DMS79 (cell line): ENCODE measurements at places on chromosomes 2 and 18.

GRCh38 chr2:109138449-109138848, 9.4 kb downstream of the SH3RF3 start:
- DNase-seq: no peak

DNA sequence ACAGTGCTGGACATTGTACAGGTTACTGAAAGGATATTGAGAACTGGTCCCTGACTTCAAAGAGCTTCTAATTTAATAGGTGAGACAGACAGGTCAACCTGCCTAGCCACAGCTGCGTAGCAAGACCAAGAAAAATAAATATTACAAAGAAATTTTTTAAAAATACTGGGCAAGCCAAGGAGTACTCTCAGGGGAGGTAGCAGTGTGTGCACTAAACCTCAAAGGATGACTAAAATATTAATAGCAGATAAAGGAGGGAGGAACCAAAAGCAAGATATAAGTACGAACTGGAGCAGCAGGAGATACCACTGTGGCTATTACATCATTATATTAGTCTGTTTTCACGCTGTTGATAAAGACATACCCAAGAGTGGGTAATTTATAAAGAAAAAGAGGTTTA, 14.9 kb downstream of the SCG2 start:
- no peak for DNase-seq

GRCh38 chr2:25615386-25615785, 58.0 kb downstream of the DTNB start:
- DNase-seq: no peak

DNA sequence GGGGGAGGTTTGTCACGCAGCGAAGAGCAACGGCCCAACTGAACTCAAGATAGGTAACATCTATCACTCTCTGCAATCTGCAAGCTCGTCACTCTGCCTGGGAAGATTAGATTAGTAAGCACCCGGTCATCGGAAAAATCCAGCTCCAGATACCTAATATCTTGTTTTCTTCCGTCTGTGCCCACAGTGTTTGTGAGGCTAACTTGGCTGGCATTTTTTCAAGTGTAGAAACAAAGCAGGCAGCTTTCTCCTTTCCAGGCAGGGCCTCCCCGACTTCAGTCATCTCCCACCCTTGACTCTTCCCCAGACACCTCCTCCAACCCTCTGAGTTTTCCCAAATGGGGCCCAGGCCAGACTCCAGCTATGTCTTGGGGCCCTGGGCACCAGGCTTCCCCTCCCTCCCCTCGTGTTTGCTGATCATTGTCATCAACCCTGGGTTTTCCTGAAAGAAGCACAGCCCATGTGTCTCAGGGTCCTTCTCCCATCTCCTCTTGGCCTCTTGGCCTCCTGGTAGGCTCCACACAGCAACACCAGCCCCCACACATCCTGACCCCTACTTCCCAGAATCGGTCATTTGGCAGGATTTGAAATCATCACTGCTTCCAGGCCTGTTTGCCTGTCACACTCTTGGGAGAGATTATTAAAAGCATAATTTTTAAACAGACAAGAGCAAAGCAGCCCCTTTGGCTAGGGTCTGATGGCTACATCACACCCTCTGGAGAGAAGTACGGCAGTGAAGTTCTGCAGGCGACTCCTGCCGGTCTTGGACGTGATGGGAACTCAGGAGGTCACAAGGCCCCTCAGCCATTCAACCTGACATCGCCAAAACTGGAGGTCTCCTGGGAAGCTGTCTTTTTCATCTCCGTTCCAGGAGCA, 144.9 kb upstream of the ID2 start:
- DNase-seq: no peak

DNA sequence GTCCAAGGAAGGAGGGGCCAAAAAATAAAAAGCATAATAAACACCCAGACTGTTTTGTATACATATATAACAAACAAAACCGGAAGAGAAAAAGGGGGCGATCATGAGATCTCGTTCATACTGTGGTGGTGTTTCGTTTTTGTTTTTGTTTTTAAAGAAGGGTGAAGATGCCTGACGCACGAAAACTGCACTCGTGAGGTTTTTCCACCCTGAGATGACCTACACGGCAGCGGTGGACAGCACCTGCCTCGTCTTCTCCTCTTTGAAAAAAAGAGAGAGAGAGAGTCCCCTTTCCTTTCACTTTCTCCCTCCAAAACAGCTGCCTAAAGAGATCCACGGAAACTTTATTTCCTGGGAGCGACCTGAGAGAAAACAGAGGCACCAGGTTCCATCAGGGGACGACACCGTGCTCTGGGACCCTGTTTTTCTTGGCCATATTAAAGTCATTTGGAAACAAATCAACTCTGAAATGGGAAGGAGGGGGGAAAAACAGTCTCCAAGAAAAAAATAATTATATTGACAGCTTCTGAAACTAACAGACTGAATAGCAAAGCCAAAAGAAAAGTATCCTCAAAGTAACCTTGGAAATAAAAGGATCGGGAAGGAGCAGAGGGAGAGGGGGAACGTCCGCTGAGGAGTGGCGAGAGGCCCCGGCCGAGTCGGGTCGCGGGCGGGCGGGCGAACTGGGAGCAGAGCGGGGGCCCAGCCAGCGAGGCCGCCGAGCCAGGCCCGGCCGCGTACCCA, 3.5 kb downstream of the POU3F3 start:
- no peak for DNase-seq

DNA sequence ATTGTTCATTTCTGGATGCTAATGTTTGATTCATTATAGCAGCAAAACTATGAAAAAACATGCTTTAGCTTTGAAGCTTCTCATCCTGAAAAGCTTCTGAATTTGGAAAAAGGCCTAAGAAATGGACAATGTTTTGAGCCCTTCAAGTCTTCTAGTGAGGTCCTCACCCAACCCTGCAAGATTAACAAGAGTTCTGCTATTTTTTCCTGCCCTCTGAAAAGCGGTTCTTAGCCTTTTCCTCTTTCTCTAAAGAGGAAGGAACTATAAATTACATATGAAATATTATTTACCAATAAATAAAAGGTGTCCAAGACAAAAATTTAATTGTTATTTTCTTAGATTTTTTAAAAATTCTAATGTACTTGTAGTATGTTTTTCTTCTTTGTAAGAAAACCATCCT, 19.9 kb upstream of the CDH19 start:
- no peak for DNase-seq

DNA sequence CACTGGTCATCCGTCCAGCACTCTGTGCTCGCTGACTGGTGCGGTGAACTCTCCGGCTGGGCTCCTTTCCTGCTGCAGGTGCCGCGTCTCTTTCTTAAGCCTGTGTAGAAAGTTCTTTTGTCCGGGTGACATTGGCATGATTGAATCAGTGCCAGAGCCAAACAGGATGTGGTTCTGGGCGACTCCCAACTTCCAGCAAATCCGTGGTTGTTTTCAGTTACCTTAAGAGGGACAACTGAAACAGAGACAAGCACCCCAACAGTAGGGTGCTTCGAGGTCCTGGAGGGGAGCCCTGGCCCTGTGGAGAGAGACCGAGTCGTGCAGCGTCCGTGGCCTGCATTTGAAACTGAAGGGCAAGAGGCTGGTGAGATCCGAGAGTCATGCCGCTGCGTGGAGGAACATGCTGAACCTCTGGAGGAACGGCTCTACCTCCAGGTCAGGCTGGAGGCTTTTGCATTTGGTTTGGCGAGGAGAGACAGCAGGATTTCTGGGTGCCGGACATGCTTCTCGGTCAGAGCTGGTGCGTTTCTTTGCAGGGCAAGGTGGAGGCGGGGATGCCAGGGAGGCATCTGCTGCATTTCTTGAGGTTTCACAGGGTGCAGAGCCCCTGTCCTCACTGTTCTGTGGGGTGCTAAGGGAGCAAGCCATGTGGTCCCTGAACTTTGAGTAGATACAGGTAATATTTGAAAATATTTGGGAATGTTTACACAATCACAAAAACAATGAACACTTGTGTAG, 26.8 kb downstream of the SH3BP4 start:
- DNase-seq: no peak

GRCh38 chr18:12308386-12309100, 502 bp downstream of the TUBB6 start:
- no peak for DNase-seq

- no peak for DNase-seq
Observed at GRCh38 chr18:32460171-32460731, 10.4 kb downstream of the GAREM1 start.

DNA sequence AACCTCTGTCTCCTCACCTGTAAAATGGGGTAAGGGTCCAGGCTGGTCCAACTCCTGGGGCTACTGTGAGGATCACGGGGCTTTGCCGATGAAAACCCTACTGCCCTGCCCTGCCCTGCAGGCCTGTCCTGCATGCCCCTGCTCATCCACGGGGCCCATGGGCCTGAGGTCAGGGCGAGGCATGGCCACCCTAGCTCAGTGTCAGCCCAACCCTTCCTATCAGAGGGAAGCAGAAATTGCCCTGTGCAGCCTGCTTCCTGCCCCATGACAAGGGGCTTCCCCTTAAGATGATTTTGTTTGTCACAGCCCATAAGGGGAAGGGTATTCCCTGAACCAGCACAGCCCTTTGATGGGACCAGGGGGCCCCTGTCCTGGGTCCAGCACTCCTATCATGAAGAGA, 353.6 kb upstream of the ID2 start:
- DNase-seq: no peak

- no peak for DNase-seq
Observed at GRCh38 chr18:13336841-13337240, 118.3 kb downstream of the LDLRAD4 start.

DNA sequence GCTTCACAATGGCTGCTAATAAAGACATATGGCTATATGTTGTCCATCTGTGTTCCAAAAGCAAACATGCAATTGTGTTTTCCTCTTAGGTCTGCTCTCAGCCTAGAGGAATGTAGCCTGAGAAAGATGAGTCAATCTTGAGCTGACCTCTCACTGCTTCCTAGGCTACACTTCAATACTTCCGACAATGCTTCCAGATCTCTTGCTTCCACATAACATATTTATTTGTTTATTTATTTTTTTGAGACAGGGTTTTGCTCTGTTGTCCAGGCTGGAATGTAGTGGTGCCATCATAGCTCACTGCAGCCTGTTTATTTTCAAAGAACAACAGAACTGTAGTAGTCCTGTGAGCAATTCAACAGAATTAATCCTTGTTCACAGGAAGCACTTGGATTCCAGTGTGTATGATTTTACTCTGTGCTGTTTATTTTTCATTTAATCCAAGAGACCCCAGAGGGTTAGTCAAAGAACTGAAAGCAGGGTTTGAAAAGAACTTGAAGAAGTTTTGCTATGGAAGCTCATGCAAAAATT, 437.9 kb downstream of the TXNL1 start:
- DNase-seq: no peak

DNA sequence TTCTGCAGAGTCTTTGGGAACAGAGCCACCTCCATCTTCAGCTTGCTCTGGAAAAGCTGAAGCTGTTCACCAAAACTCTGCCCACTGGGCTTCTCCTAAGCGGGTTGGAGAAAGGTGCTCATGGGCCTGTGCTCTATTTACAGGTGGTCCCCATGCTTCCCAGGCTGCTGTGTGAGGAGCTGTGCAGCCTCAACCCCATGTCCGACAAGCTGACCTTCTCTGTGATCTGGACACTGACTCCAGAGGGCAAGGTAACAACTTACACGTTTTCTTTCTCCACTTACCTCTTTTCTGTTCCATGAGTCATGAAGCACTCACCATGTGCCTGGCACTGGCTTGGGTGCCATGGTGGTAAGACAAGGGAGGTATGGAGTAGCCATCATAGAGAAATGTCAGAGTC, 129.5 kb upstream of the ALPP start:
- no peak for DNase-seq

GRCh38 chr2:108853421-108853820, 66.8 kb downstream of the CCDC138 start:
- DNase-seq: no peak

GRCh38 chr2:238728330-238729260, 119.3 kb upstream of the TWIST2 start:
- DNase-seq: no peak

DNA sequence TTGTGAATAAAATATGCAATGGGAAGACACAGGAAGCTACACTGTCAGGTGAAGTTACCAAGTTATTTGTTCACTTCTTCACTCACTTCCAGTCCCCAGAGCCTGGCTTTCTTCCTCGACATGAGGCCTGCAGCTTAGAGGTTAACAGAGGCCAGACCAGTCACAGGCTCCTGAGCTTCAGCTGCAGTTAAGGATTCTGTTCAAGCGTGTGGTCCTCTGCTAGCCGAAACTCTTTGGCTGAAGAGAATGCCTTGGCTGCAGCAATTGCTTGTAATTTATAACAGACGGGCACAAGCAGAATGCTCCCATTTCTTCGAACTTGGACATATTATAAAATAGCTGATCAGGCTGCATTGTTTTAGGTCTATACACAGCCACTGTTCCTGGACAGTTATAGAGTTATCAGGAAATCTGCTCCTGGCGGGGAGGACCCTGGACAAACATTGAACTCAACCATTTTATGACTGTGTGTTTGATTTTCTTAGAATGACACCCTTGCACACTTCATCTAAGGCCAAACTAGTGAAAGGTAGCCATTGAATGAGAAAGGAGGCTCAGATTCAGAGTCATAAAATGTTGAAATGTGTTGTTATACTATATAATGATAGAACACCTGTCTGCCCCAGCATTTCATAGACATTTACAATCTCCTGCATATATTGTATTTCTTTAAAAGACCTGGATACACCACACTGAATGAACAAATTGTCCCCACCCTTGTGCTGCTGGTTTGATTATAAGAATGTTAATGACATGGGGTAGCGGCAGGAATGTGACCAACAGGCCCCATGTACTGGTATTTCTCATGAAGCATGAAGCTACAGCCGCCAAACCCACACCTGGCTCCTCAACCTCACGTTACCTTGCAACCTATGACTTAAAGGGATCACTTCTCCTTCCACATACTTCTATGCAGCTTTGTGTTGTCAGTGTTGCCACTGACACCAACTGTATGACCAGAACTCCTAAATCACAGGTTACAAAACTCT, 153.6 kb downstream of the TDRD15 start:
- DNase-seq: no peak

- no peak for DNase-seq
Observed at GRCh38 chr2:70961648-70961994, 16.8 kb upstream of the ANKRD53 start.

DNA sequence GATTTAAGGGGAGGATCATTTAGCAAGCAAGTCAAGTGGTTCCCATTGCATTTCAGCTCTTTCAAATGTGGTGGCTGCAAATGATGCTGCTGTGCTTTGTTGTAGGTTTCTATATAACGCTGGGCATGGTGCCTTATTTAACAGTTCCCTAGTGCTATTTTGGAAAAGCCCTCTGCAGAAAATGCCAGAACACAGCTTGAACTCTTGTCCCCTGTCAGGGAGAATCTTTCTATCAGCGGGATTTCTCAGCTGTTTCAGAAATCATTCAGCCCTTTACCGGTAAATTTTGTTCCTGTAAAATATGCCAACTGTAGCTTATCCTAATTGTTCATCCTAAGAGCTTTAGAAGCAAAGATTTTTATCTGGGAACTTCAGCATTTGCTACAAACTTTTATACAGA, 77.8 kb upstream of the DTNA start:
- no peak for DNase-seq

DNA sequence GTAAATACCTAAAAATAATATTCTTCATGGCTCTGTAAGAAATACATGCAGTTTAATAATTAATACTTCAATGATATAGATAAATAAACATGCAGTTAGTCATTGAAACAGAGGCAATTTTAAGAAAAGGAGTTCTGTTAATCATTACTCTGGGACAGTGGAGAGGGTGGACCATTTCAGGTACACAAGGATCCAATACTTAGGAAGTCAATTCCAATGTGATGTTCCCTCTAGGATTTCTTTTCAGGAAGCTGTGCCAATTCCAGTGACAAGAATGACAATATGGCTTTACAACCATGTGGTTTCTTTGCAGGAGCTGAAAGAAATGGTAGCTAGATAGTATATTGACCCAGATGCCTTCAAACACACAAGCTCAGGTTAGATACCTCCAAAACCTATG, 175.8 kb upstream of the NETO1 start:
- DNase-seq: no peak
